Heart right ventricle (tissue), 16 donors: ENCODE measurements at places on chromosomes 16 and 17. TPM values are rescaled to one million over a fixed set of nuclear protein-coding genes. Genes with fewer than 3 reads are reported as not detected.

GRCh38 chr16:48538746-48539484, 71.1 kb downstream of the N4BP1 start:
- DNase-seq: no peak

The CD7 gene
- total RNA-seq: 0.22 TPM

The GALR2 gene
- not detected for total RNA-seq

GRCh38 chr17:8125947-8126490, 2.1 kb upstream of the HES7 start:
- no peak for DNase-seq

DNA sequence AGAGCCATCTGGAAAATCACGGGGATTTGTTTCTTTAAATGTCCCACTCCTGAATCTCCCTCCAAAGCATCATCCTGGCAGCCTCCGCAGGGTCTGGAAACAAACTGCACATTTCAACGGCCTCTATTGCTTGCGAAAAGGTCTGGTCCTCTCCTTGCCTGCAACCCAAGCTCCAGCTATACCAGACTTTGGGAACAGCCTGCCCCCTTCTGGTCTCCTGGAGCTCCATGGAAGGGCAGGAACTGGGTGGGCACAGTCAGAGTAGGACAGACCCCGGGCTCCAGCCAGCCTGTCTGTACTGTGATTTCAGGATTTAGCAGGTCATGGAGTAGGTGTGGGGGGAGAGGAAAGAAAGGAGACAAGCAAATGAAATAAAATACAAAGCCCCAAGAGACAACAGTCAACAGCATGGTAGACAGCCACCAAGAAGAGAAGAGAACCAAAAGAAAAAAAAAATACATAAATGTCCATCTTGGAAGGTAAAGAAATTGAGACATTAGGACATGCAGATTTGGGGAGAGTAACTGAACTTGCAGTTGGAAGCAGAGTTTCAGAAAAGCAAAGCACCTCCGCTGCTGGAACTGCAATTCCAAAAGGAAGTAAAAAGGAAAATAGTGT, 2.7 kb downstream of the XYLT1 start:
- DNase-seq: peak; percentile 71

- no peak for DNase-seq
Measured at GRCh38 chr16:20870122-20870820, 29.9 kb downstream of the DCUN1D3 start.

The MYH3 gene
- 0.92 TPM for total RNA-seq

GRCh38 chr17:72922219-72922618, 170.3 kb downstream of the SLC39A11 start:
- no peak for DNase-seq

DNA sequence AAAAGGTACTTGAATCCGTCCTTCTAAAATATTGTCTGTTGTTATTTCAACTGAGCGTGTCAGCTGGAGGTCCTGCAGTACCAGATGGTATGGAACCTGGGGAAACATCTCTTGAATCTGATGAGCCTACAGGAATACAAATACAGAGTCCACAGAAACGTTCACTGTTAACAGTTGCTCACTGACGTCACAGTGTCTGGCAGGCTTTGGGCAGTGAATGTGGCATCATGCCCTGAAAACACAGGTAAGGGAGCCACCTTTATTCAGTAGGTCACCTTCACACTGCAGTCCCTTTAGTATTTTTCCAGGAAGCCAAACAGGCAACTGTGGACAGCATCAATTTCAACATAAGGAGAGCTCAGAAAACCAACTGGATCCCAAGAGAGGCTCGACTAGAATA, 56.1 kb downstream of the AMFR start:
- no peak for DNase-seq

The EIF4A3 gene
- total RNA-seq: 26.5 TPM

DNA sequence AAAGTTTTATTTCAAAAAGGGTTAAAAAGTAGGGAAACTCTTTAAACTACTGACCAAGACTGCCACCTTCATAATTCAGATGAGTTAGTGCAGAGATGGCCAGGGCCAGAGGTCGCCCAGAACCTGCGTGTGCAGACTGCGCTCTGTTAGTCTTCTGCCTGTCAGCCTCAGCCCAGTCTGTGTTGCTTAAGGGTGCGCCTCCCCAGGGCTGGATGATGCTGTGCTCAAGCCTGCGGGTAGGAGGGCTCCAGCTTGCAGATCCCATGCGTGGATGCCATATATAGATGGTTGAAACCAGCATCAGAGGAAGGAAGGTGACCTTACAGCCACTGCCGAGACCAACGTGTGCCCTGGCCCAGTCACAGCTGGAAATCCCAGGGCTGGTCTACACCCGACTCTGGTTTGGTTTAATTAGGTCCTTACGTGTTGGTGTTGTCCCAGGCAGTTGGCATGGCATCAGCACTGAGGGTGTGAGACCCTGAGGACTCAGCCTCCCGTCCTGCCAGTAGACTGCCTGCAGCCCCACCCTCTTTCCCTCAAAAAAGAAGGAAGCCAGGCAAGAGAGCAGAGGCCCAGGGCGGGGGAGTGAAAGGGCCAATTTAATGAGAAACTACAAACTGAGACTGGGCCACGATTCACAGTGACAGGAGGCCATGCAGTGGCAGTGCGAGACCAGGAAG, 27.7 kb downstream of the CDIP1 start:
- no peak for DNase-seq

The FNDC8 gene
- not detected for total RNA-seq

The CACNG1 gene
- not detected for total RNA-seq

GRCh38 chr17:74608511-74608910, 15.0 kb downstream of the CD300E start:
- no peak for DNase-seq

The KRT25 gene
- total RNA-seq: not detected

The AANAT gene
- total RNA-seq: not detected

The EVPL gene
- total RNA-seq: 0.05 TPM

The ERN1 gene
- 15.3 TPM for total RNA-seq

DNA sequence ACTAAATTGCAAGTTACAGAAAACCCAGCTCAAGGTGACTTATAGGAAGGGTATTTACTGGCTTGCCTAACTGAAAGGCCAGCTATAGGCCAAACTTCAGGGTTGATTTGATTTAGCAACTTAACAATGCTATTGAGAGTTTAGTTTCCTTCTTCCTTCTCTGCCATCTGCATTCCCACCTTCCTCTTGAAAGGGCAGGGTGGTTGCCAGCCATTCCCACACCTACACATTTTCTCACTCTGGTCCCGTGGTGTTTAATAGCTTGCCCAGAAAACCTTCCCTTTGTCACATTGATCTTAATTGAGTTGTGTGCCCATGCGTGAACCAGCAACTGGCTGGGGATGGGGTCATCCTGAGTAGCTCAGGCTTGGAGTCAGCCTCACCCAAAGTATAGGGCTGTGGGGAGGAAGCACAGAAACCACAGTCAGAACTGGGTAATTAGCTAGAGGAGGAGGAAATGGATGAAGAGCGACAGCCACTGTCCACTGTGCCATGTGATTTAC, 194.7 kb downstream of the SPECC1 start:
- no peak for DNase-seq

- no peak for DNase-seq
Measured at GRCh38 chr16:81502396-81503070, 57.9 kb downstream of the CMIP start.

- no peak for DNase-seq
Measured at GRCh38 chr16:22664132-22664531, 149.8 kb upstream of the HS3ST2 start.

The MPHOSPH6 gene
- total RNA-seq: 7.8 TPM

The FBXW10 gene
- total RNA-seq: not detected

GRCh38 chr17:65584604-65585521, 23.4 kb upstream of the AXIN2 start:
- DNase-seq: peak; percentile 15

GRCh38 chr17:57600074-57600473, 145.0 kb downstream of the CCDC182 start:
- DNase-seq: no peak

DNA sequence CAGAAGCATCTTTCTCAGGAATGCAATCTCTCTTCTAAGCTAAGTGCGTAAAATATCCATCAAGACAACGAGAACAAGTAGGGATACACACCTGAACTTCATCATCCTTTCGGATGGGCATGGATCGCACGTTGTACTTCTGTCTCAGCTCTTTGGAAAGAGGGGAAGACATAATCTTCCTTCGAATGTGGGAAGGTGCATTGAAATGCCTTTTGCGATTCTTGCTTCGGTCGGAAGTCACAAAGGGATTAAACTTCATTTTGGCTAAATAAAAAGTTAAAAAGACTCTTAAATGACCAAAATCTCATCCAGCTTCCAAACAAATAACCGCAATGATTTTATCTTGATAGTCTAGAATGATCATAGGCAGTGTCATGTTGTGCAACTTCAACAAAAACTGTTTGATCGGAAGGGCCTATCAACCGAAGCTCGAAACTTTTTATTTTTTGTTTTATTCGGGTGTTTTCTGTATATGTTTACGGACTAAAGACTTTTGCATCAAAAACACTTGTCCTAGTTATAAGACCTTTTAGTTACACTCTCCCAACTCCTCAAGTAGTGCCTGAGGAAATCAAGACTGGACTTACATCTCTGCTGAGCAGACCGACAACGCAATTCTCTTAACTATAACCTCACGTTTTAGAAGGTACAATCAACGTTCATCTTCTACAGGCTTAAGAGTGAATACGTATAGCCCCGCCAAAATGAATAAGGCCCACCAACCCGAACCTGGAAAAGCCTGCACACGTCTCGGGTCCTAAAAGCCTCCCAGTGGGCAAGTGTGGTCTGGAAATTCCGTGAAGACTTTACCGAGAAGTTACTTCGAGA, 727 bp downstream of the RPL26 start:
- DNase-seq: no peak

DNA sequence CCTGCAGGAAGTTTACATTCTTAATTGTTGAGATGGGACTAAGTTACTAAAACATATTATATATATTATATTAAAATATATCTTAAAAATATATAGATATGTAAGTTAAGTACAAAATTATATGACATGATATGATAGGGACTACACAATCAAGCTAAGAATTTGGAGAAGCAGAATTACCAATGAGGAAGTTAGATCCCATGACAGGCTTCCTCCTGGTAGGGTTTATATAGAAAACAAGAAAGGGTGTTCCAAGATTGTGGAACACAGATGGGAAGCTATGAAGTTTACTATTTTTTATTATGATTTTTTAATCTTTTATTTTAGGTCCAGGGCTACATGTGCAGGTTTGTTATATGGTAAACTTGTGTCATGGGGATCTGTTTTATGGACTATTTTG, 260.8 kb upstream of the ZFHX3 start:
- no peak for DNase-seq

- no peak for DNase-seq
Measured at GRCh38 chr17:29394761-29395160, 4.6 kb downstream of the TAOK1 start.

DNA sequence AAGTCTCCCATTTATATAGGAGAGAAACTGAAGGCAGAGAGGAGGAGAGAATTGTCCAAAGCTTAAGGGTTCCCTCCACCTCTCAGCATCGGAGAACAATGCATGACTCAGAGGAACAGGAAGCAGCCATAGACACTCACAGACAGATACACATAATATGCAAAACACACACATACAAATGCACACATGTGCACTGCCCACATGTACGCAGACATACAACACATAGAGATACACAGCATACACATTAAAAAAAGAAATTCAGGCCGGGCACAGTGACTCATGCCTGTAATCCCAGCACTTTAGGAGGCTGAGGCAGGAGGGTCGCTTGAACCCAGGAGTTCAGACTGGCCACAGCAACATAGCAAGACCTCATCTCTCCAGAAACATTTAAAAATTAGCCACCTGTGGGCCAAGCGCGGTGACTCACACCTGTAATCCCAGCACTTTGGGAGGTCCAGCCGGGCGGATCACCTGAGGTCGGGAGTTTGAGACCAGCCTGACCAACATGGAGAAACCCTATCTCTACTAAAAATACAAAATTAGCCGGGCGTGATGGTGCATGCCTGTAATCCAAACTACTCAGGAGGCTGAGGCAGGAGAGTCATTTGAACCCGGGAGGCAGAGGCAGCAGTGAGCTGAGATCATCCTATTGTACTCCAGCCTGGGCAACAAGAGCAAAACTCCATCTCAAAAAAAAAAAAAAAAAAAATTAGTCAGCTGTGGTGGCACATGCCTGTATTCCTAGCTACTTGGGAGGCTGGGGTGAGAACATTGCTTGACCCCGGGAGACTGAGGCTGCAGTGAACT, 11.3 kb downstream of the ERAL1 start:
- no peak for DNase-seq

DNA sequence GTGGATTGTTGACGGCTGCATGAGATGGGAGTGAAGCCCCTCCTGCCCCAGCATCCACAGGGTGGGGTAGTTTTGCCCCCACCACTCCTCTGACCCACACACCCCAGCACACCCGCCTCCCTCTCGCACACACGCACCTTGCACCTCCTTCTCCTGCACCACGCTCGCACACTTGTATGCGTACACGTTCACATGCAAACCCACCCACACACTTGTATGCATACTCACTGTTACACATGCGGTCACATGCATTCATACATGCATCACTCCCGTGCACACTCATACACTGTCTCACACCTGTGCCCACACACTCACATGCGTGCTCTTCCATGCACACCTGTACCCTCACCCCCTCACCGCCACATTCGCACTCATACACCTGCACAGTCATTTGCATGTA, 70.5 kb upstream of the CIBAR2 start:
- DNase-seq: no peak

The CFAP52 gene
- not detected for total RNA-seq

DNA sequence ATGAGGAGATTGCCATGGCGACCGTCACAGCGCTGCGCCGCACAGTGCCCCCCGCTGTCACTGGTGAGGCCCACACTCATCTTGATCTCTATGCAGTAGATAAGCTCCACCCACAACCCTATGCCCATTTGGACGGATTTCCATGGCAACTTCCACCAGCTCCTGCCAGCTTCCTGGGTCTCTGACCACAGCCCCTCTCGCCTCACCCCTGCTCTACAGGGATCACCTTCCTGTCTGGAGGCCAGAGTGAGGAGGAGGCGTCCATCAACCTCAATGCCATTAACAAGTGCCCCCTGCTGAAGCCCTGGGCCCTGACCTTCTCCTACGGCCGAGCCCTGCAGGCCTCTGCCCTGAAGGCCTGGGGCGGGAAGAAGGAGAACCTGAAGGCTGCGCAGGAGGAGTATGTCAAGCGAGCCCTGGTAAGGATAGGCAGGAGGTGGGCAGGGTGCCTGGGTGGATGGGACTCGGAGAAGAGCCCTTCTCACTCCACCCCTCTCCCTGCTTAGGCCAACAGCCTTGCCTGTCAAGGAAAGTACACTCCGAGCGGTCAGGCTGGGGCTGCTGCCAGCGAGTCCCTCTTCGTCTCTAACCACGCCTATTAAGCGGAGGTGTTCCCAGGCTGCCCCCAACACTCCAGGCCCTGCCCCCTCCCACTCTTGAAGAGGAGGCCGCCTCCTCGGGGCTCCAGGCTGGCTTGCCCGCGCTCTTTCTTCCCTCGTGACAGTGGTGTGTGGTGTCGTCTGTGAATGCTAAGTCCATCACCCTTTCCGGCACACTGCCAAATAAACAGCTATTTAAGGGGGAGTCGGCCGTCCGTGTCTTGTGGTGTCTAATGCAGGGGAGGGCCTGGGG, 4.3 kb downstream of the ALDOA start:
- no peak for DNase-seq

The BICDL2 gene
- not detected for total RNA-seq
